ENCODE measurements at places on chromosomes 4 and X.

- DNase-seq, result no peak
Measured at GRCh38 chr4:53306729-53307128, 59.1 kb downstream of the SCFD2 start.

DNA sequence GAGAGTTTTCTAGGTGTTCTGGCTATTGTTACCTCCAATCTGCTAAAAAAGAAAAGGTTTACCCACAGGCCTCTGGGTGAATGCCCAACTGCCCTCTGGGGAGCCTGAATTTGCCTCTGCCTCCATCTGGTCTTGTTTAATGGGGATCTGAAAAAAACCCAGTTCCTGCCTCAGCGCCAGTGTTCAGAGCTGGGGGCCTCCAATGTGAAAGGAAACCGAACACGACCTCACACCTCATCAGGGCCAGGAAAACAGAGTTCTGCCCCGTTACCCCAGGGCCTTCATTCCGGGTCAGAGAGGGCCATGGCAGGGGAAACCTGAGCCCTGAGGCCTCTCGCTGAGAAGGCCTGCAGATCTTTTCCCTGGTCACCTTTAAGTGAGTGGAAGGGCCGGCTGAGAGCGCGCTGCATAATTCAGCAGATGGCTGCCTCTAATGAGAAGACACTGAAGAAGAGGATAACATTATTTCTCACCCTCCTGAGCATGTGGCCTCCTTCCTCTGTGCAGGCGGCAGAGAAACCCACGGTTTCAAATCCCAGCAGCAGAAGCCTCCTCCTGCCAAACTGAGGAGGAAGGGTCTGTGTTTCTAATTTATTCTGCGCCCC, 6.8 kb downstream of the SEPTIN6 start:
- DNase-seq, result no peak

- no peak for DNase-seq
Measured at GRCh38 chr4:18209448-18209847, 187.9 kb upstream of the LCORL start.

DNA sequence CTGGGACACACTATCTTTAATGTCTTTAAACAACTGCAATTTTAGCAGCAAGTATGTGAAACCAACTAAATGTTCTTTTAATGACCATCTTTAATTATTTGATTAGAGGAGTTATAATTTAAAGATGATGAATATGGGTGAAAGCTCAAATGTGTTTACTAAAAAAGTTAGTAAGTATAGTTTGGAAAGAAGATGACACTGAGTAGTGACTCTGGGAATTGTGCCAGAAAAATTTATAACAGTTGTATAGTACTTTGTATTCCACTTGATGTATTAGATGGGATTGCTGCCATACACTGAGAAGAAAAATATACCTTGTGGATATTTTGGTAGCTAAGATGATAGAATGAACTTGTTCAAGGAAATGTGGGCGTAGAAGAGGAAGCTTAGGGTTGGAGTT, 19.5 kb upstream of the PACRGL start:
- no peak for DNase-seq

GRCh38 chr4:78092850-78093249, 35.7 kb downstream of the FRAS1 start:
- no peak for DNase-seq

DNA sequence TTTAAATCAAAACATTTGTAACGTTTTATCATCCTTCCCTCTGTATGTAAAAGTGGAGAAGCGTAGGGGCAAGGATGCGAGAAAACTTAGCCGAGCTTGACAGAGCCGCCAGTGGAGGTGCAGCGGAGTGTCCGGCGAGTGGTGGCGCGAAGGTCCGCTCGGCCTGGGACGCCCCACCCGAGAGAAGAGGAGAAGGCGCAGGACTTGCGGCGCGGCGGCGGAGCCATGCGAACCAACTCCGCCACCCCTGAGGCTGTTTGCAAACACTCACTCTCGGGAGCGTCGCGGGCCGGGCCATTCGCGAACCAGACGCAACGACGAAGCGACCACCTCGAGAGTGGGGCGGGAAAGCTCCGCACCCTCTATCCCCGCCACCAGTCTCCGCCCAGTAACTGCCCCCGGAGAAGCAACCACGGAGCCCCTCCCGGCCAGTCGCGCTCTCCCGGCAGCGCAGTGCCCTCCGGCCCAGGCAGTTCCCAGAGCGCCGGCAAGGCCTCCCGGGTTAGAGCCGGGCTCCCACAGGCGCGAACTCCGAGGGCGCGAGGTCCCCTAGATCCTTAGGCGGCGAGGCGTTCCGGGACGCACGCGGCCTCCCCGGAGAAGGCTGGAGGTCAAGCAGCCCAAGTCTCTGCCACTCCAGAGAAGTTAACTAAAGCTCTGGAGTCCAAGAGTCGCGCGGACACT, 2.3 kb upstream of the MAB21L2 start:
- no peak for DNase-seq
